Jurkat, Clone E6-1 (cell line): ENCODE measurements at places on chromosomes 1 and 21.
A peak's percentile ranks its signal among the peaks of the same experiment; 100 is the strongest.

DNA sequence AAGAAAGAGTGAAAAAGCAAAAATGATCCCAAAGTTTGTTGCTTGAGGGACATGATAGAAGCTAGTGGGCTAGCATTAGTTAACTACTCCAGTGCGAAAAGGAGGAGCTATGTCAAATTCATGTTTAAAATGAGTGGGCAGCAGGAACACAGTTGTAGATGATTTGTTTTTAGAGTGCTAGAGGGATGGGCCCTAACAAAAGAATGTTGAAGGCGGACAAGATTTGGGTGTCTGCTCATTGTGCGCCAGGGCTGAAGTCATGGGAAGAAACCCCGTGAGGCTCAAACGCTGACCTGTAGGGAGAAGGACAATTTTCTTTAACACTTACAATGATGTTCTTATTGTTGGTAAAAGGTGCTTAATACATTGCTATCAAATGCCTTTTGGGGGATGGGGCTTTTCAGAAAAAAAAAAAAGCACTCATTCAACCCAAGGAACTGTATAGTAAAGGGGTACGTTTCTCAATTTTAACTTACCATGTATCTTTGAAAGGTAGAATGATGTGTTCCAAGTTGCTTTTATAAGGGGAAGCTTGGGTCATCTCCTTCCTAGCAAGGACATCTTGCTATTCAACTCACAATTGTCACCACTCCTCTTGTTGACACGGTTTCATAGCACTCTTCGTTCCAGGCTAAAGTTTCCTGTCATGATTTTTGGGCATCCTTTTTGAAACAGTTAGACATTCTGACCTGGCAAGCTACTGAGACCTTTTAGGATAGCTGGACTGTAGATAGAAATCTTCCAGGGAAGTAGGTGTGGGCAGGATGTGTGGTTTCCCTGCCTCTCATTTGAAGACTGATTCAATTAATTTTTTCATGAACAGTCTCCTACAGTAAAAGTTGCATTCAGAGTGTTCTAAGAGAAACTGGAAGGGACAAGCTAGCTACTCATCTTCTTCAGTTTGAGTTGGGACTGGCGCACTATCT lies 53.0 kb upstream of the CNN3 start:
- no peak for DNase-seq

DNA sequence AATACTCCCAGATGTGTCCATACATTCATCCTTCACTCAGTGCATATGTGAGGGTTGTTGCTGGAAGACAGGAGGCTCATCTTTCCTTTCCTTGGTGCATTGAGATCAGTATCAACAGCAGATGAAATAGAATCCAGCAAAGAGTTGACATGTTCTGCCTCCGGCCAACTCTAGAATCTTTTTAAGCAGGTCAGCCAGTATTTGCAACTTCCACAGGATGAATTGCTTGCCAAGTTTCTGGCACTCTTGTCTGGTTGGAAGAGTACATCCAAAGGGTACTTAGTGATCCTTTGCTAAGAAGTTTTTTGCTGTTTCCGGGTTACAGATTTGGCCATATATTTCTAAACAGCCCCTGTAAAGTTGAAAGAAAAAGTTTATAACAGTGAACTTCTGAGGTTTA lies 21.1 kb downstream of the SYNC start:
- DNase-seq = no peak

DNA sequence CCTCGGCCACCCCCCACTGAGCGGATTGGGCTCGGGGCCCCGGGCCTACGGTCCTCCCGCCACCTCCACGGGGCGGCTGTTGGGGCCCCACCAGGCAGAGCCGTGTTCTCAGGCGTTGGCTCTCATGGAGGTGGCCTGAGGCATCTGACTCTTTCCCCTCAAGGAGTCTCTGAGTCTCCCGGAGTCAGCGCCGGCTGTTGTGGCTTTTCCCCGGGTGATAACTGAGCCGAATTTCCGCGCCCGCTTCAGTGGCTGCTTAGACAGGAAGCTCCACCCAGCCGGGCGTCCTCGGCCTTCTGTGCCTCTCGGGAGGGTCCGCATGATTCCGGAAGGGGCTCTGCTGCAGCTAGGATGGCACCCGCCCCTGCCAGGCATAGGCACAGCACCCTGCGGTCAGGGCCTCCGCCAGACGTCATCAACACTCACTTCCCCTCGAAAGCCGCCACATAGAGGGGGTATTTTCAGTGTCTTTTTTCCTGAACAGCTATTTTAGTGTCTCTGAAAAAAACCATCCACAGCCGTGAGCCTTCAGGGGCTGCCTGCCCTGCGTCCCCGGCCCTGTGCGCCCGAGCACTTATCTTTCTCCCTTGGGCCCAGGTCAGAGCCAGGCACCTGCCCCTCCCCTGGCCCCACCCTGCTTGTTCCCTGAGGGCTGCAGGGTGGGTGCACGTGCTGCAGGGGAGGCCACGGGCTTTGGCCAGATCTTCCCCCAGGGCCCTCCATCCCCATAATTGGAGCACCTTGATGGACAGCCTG lies 72.9 kb downstream of the SKI start:
- DNase-seq = peak; percentile 95

DNA sequence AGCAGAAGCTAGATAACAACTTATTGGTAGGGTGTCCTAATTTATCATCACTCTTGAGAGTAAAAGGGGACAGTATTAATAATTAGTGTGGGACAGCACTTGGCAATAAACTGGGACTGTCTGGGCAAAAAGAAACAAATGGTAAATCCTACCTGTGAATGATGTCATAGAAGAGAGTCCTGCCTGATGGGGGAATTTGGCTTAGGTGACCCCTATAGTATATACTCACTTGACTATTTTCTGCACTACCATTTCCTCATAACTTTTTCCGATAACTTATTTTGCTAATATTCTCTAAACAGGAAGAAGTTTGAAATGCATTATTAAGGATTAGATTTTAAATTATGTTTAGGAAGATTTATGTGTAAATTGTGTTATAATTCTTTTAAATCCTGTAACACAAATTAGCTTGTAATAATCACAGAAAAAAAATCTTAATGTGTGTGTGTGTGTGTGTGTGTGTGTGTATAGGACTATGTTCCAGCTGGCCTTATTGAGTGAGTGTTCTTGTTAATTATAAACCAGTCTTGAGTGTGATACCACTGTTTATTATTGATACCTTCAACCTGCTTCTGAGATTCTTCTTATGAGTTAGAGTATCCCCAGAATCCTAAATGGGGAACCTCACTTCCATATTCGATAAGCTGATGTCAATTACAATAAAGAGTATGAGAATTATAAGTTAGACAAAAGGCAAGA lies 144.2 kb upstream of the C1orf105 start:
- no peak for DNase-seq

DNA sequence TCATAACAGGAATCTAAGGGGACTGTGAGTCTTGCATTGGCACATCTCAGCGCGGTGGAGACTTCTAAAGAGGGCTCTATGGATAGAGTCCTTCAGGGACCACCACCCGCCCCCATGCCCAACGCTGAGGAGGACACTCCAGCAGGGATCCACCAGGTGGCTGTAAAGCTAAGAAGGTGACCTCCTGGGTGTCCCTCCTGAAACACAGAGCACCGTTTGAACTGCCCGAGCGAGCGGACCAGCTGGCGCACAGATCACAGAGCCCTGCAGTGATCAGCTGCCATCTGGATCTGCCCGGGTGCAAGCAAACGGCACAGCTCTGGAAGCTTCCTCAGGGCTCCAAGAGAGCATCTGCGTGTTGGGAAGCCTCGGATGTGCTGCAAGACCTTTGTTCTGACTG lies 51.3 kb upstream of the LYST start:
- no peak for DNase-seq

DNA sequence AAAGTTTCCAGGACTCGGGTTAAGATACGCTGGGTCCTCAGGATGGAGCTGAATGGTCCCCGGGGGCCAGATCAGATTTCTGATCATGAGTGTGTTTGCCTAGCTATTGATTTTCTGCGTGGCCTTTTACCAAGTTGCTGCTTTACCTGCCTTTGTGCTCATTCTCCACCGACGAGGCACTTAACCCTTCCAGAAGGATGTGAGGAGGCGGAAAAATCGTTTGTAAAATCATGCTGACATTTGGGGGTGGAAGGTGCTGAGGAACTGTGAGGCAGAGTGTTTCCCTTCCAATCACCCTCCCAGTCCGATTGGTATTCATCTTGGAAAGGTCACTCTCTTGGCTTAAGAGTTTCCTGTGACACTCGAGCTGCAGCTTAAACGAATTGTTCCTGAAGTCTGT lies 337.1 kb upstream of the KAZN start:
- DNase-seq = no peak

- DNase-seq = no peak
Measured at GRCh38 chr1:221583465-221583864, 158.4 kb downstream of the DUSP10 start.

DNA sequence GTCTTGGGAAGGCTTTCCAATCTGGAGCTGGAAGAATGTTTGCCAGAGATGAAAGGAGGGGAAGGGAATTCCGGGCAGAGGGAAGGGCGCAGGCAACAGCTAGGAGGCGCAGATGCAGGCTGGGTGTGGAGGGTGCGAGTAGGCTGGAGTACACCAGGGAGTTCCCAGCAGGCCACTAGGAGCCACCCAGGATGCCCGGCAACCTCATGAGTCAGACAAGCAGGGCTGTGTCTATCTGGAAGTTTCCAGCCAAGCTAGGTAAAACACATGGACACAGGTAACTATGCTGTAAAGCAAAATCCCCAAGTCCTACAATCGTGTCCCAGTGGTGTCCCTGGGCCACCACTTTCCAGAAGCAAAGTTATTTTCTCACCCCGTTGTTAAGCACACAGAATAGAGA lies 990 bp upstream of the NBL1 start:
- DNase-seq = no peak

GRCh38 chr1:101964708-101965107 lies 32.0 kb downstream of the OLFM3 start:
- peak; percentile 80 for DNase-seq

- DNase-seq = peak; percentile 59
Measured at GRCh38 chr1:10909697-10910680, 102.5 kb upstream of the TARDBP start.

DNA sequence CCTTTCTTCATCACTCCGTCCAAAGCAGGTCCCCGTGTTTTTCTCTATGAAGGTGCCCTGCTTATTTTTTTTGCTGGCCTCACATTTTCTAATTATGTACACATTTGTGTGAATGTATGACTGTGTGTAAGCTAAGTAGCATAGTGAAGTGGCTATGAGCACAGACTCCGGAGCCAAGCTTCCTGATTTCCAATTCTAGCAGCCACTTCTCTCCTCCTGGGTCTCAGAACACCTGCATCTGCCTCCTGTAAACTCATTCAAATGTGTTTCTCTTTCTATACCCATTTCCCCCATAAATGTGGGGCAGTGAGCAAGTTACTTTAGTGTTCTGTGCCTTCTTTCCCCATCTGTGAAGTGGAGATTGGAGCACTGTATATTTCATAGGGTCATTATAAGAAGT lies 2.1 kb downstream of the SLAMF6 start:
- DNase-seq = peak; percentile 58

DNA sequence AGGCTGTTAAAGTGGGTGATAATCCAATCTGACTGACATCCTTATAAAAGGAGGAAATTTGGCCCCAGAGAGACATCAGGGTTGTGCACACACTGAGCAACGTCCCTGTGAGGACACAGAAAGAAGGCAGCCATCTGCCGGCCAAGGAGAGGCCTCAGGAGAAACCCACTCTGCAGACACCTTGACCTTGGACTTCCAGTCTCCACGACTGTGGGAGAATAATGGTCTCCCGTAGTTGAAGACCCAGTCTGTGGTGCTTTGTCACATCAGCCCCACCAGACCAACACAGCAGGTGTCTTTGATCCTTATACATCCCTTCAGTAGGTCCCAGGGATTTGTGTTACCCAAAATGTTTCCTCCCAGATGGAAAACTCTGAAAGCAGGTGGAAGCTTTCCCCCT lies 4.2 kb upstream of the DNAJC28 start:
- no peak for DNase-seq

DNA sequence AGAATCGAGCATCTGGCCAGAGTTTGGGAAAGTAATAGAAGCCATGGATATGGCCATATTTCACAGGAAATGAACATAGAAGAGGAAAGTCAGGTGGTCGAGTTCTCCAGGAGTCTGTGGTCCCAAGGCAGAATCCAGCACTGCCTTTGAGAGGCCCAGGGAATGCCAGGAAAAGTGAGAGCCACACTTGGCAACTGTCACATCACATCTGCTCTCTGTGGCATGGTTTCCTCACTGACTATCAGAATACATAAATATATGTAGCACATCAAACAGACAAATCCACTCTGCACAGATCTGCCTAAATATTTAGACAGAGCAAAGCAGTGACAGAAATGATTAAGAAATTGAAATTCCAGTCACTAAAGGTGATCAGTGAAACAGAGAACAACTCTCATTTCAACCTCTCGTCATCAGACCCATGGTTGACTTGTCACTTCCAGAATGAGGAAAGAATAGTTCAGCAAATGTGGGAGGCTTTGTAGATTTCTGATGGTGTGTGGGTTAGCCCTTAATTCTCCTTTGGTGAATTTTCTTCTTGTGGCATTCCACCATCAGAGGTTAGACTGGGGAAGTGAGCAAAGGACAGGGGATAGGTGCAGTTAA lies 58.8 kb upstream of the MAN1A2 start:
- DNase-seq = no peak

DNA sequence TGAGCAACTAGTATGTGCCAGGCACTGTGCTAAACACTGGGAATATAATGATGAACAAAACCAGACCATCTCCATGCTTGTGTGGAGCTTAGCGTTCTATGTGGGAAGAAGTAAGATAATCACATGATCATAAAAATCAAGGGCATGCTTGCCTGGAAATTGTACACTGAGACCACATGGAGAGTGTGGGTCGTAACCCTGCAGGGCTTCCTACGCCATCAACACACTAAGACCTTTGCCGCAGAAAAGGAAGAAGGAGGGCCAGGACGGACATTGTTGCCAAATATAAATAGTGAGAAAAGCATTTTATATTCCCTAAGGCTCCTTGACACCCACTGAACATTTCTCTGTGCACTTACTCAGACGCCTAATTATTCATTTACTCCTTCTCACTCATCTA lies 388.1 kb upstream of the VAMP3 start:
- DNase-seq = no peak

- no peak for DNase-seq
Measured at GRCh38 chr1:180193141-180194047, 36.7 kb upstream of the LHX4 start.

DNA sequence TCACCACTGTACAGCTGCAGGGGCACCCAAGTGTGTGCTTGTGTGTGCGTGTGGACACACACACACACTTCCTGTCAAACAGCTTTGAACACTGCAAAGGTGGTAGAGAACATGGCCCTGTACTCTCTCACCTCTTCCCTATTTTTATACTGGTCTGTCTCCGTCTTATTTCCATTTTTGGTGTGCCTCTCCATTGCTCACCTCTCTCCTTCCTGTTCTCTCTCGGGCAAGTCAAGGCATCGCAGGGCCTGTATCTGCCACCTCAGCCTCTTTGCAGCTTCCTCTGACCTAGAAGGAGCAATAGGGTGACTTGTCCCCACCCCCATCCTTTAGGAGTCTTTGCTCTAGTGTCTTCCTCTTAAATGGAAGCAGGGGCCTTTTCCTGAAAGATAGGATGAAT lies 2.2 kb downstream of the SMCP start:
- no peak for DNase-seq

GRCh38 chr1:96362623-96363022 lies 359.0 kb upstream of the PTBP2 start:
- DNase-seq = no peak
